ENCODE measurements at places on chromosomes 6 and 20.

DNA sequence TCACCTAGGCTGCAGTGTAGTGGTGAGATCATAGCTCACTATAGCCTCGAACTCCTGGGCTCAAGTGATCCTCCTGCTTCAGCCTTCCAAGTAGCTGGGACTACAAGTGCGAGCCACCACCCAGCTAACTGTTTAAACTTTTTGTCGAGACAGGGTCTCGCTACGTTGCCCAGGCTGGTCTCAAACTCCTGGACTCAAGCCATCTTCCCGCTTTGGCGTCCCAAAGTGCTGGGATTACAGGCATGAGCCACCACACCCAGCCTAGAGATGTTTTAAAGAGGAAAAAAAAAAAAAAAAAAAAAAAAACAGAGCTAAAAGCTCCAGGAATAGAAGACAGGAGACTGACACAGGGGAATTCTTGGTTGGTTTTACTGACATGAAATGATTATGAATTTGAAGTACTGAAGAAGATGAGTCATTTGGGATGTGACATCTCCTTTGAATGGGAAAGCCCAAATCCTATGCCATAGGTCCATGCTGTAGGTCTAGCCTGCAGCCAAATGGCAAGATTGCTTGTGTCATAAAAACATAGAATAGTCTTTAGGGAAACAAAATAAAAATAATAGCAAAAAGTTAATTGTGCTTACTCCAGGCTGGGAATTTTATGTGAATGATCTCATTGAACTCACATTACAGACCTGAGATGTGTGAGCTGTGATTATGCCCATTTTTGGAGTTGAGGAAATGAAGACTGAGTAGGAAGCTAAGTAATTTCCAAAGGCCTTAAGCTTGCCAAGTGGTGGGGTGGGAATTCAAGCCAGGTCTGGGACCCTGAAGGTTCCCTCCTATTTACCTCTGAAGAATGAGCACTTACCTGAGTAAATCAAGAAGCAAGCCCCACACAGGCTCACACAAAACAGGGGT, 24.3 kb upstream of the NHSL1 start:
- no peak for DNase-seq

GRCh38 chr20:3116341-3116740, 31.8 kb upstream of the AVP start:
- no peak for DNase-seq

DNA sequence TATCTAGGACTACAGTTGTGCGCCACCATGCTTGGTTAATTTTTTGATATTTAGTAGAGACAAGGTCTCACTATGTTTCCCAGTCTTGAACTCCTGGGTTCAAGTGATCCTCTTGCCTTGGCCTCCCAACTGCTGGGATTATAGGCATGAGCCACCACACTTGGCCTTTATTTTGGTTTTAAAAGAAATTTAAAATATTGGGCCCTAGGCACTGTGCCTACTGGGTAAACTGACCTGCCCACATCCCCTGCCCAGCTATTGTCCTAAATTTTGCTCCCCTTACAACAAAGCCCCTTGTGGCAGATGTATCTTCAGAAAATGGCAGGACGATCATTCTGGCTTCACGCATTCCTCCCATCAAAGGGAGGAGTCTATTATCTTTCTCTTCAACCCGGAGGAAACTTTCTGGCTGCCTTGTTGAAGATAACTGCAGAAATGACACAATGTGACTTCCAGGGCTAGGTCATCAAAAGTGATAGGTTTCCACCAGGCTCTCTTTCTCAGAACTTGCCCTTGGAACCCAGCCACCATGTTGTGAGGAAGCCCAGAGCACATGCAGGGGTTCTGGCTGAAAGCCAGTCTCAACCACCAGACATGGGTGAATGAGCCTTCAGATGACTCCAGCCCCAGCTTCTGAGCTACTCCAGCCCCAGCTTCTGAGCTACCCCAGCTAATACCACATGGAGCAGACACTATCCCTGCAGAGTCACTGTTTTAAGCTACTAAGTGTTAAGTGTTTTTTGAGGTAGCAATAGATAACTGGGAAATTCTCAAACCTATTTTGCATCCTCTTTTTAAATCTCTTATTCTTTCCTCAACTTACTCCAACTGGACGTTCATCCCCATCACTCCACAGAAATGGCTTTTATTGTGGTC, 4.6 kb upstream of the GUCA1B start:
- DNase-seq: peak; percentile 96

GRCh38 chr6:123940551-123940950, 136.9 kb downstream of the NKAIN2 start:
- DNase-seq: no peak

DNA sequence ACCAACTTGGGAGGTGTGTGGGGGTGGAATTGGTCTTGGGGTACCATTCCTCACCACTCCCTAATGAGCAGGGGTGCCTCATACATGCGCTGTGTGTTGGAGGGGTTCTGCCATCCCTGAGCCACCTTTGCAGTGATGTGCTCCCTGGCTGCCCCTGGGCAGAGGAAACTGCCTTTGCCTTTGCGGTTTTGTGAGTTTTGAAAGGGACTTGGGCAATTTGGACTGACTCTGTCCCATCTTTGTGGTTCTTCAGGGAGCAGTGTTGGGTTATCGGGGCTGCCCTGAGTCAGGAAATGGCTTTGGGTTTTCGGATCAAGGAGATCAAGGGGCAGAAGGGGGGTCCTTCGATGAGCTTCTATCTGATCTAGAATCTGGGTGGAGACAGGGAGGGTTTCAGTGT, 3.9 kb upstream of the PHACTR3 start:
- no peak for DNase-seq

DNA sequence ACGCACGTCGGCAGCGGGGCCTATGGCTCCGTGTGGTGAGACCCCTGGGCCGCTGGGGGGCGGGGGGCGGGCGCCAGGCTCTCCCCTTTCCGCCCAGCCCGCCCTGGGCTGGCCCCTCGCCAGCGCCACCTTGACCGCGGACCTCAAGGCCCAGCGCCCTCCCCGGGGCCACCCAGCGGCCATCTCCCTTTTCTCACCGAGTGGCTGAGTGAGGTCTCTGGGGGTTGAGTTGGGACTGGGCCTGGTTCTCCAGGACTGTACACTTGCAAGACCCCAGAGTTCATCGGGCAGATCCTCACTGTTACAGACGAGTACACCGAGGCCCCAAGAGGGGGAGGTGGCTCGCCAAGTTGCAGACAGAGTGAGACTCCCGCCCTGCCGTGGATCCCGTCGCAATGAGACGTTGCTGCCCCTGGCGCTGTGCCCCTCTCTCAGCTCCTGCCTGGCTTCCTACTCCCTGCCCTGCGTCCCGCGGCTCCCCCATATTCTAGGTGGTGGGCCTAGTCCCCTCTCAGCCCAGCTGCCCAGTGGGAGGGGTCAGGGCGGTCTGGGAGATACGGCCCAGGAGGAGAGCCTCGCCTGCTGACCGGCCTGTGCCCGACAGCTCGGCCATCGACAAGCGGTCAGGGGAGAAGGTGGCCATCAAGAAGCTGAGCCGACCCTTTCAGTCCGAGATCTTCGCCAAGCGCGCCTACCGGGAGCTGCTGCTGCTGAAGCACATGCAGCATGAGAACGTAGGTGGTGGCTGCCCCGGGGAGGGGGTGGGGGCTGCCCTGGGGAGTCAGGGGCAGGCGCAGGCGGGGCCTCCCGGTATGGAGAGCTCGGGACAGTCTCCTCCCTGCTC, 576 bp downstream of the MAPK13 start:
- DNase-seq: no peak

DNA sequence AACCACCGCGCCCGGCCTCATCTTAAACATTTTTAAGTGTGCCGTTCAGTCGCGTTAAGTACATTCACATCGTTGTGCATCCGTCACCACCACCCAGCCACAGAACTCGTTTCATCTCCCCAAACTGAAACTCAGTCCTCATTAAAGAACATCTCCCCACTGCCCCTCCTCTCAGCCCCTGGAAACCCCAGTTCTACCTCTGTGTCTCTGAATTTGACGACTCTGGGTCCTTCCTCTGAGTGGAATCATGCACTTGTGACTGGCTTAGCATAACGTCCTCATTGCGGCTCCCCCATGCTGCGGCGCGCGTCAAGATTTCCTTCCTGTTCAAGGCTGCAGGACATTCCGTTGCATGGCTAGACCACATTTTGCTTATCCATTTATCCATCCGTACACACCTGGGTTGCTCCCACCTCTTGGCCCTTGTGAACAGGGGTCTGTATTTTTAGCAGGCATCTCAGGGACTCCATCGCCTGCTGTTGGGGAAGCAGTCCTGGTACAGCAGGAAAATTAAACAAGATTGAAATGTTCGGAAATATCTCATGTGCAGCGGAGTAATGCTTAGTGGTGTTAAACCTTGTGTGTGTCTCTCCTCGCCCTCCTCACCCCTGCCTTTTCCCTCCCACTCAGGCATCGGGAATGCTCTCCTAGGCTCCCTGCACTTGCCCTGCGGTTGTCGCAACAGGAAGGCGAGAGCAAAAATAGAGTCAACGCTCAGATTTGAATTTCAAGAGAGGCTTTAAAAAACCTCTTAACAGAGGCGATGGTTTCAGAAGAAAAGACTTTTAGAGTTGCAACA, 127.9 kb downstream of the PXDC1 start:
- no peak for DNase-seq

GRCh38 chr6:16284472-16284871, 46.1 kb downstream of the GMPR start:
- no peak for DNase-seq

DNA sequence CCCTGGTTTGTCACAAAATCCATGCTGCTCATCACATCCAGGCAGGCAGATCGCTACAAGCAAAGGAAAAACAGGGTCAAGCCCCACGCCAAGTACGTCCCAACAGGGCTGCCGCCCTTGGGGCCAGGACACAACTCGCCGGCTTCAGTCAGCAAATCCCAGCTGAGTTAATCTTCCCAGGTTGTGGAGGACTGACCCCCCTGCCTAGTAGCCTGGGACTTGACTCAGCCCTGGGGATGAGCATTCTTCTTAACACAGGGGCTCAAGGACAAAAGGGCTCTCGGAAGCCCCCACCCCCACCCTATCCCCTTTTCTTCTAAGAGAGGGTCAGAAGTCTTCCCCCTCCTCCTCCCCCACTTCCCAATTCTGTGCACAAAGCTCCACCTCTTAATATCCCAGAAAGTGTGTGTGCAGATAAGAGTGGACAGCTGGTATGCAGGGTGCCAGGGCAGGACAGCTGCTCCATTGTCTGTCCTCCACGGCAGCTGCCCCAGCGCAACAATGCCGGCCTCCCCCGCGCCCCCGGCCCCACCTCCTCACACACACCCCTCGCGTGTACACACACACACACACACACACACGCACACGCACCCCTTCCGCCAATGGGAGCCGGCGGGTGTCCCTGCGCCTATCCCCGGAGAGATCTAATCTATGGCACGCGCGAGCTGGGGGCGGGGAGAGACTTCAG, 4.5 kb downstream of the DLL1 start:
- DNase-seq: no peak

DNA sequence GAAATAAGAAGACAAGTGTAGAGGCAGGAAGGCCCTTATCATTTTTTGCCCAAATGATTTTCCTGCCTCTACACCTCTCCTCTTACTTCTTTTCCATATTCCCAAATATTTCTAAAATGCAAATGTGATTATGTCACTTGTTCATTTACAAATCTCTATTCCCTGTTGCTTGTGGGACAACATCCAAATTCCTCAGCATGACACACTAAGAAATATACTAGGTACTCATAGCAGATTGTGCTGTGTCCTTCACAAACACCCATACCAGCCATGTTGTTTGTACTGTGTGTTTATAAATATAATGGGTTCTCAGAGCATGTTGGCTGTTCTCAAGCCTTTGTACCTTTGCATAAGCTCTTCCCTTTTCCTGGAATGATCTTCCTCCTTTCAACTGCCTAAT, 17.7 kb upstream of the FYN start:
- no peak for DNase-seq

GRCh38 chr6:39929733-39930461, 4.4 kb downstream of the MOCS1 start:
- no peak for DNase-seq

DNA sequence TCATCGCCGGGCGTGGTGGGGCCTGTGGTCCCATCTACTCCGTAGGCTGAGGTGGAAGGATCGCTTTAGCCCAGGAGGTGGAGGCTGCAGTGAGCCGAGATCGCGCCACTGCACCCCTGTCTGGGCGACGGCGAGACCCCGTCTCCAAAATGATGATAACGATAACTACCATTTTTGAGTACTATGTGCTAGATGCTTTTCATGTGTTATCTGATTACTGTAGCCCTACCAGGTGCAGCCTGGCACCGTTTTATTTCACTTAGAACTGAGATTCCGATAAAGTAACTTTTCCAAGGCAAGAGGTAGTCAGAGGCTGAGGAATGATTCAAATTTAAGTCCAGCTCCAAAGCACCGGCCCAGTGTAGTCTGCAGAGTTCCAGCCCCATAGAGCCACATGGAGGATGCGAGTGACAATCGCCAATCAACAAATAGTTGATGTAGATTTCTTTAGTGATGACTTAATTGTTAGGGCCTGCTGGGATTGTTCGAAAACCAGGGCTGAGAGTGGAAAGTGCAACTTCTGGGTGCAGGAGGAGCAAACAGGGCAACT, 727 bp downstream of the ERMARD start:
- no peak for DNase-seq

- DNase-seq: no peak
Observed at GRCh38 chr6:108989700-108990099, 104.9 kb downstream of the SESN1 start.

- DNase-seq: no peak
Observed at GRCh38 chr20:10662661-10663458, 10.9 kb downstream of the JAG1 start.

DNA sequence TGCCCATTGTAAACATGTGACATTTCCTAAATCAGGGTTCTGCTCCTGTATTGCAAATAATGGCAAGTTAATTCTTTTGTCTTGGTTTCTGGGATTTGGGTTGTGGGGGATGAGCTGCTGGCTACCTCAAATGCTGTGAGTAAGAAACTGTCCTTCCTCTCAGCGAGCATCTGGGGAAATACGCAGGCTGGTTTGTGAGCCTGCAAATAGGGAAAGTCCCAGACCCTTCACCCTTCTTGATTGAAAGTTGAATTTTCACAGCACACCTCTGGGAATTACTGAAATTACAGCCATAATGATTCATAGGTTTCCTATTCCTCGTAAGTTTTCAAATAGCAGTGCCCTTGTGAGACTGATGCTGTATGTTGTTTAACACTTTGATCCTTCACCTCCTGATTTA, 138.1 kb downstream of the TBXT start:
- no peak for DNase-seq

DNA sequence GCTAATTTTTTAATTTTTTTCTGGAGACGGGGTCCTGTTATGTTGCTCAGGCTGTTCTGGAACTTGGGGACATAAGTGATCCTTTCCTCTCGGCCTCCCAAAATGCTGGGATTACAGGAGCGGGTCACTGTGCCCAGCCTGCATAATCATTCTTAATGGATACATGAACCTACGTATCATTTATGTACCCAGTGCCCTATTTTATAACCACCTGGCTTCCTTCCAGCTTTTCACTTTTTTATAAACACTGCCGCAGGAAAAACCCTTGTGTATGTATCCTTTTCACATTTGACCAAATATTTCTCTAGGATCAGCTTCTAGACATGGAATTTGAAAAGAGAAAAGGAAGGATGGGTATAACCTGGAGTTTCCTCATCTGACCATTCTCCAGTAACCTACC, 85.6 kb upstream of the RIN2 start:
- no peak for DNase-seq

GRCh38 chr20:33721391-33722140, 1.5 kb upstream of the PXMP4 start:
- no peak for DNase-seq
